ENCODE measurements at places on chromosomes 1 and 21.

- DNase-seq: no peak
Observed at GRCh38 chr1:222627232-222627631, 9.3 kb downstream of the MIA3 start.

DNA sequence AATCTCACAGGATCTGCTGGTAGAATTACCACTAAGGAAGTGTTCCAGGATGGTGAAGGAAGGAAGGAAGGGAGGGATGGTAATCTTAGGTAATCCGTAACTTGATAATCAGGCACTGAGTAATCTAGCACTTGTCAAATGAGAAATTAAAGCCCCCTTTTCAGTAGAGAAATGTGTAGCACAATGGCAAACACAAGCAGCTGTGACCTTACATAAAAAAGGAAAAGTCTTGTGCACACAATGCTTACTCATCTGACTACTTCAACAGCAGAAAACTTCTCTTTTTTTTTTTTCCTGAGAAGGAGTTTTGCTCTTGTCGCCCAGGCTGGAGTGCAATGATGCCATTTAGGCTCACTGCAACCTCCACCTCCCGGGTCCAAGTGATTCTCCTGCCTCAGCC lies 6.1 kb downstream of the NUP210L start:
- DNase-seq: no peak

GRCh38 chr1:94773296-94773809 lies 46.8 kb upstream of the SLC44A3 start:
- DNase-seq: no peak

DNA sequence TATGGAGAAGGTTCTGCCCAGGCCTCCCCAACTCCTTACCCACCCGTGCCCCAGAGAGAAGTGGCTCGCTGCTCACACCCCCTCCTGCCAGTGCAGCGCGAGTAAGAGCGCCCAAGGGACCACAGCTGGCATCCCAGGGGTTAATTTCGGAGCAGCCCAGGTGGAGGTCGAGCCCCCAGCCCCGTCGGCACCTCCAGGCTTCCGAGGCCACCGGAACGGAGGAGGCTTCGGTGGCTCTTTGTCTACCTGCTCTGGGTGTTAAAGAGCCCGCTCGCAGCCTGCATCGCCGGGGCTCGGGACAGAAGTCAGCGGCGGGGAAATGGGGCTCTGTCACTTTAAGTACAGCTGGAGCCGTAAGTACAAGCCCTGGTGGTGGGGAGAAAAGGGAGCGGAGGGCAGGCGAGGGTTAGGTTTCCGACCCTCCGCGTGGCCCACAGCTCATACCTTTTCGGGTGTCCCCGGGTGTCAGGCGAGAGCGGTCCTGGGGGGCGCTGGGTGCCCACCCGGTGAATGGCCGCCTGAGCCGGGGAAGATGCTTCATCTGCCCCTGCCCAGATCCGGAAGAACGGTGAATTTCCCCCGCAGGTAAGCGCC lies 89.4 kb upstream of the IPO9 start:
- DNase-seq: peak; percentile 90

- peak; percentile 66 for DNase-seq
Observed at GRCh38 chr1:197614916-197615692, 160.2 kb downstream of the DENND1B start.

DNA sequence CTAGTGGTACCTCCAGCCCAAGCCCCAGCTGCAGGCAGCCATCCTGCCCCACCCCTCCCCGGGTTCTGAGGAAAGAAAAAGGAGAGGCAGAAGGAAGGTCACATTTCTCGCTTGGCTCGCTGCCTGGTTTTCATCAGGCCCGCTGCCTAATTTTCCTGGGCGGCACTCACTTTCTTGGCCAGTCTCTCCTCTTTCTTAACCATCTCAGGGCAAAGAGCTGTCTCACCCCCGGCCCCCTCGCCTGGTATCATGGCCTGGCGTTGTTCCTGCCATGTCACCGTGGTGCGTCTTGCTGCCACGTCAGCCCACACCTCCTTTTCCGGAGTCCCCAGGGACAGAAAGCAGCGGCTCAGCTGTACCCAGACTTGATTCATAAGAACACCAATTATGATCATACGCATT lies 26.6 kb upstream of the CASZ1 start:
- DNase-seq: no peak

DNA sequence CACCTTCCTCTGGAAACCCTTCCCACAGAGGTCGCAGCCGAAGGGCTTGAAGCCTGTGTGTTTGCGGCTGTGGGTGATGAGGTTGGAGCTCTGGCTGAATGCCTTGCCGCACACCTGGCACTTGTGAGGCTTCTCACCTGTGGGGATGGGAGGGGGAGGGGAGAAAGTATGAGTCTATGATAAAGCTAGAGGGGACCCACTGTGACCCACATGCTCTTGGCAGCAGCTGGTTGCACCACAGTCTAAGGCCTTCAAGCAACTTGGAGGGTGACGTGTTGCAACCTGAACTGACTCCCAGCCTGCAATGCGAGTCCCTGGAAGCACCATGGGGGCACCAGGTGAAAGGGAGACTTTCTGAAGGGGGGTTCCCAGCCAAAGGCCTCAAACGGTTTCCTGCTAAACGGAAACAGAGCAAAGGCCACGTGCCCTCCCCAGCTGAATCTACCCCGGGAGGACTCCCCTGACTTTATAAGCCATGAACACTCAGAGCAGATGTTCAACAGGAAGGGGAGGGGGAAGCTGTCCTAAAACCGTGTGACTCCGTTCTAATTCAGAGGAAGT lies 10.6 kb downstream of the GFI1 start:
- DNase-seq: peak; percentile 37

DNA sequence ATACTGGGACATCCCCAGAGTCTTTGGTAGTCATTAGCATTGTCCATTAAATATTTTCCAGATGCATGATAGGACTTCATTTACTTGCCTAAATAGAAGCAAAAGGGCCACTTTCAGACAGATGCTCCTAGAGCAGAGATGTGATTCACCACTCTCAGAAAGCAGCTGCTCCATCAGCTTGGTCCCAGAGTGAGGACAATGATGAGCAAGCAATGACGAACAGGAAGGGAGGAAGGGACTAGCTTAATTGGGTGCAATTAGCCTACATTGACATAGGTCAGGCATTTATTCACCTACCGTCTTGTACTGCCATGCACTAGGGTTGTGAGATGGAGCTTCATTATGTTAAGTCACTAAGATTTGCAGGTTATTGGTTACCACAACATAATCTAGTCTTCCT lies 85.1 kb upstream of the PLXNA2 start:
- DNase-seq: no peak

DNA sequence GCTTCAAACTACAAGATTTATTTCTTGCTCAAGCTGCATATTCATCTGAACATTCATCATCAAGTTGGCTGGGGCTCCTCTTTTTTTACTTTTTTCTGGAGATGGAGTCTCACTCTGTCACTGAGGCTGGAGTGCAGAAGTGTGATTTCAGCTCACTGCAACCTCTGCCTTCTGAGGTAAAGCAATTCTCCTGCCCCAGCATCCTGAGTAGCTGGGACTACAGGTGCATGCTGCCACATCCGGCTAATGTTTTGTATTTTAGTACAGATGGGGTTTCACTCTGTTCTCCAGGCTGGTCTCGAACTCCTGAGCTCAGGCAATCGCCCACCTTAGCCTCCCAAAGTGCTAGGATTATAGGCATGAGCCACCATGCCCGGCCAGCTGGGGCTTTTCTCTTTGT lies 88.3 kb upstream of the C1orf105 start:
- DNase-seq: no peak

- DNase-seq: no peak
Observed at GRCh38 chr1:235336903-235337302, 8.5 kb downstream of the GGPS1 start.

- no peak for DNase-seq
Observed at GRCh38 chr1:47647327-47647845, 209.5 kb downstream of the FOXD2 start.

DNA sequence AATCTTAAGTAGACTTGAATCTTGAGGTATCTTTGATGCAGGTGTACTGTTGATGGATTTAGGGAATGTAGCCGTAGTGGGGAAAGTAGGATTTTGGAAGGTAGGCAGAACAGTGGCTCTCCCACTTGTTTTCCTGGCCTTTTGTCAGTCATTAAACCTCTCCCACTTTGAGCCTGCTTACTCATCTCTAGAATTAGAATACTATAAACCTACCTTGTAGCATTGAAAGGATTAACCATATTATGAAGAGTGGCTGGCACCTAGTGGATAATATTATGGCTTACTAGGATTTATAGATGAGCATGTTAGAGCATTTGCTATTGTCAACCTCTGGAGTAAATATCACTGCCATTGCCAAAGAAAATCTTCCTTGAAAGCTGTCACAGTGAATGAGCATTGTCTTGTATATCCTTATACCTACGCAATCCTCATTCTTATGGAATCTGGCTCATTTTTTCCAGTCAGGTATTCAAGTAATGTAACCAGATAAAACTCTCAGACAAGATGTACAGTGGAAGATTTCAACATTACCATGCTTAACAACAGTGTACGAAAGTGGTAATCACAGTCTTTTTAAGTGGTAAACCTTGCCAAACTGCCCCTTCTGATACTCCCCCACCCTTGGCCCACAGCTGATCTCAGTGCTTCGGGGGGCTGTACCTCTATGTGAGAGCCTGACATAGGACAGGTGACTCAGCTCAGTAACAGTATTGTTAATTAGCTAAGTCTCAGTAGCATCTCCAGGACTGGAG lies 44.4 kb downstream of the SH3GLB1 start:
- no peak for DNase-seq

DNA sequence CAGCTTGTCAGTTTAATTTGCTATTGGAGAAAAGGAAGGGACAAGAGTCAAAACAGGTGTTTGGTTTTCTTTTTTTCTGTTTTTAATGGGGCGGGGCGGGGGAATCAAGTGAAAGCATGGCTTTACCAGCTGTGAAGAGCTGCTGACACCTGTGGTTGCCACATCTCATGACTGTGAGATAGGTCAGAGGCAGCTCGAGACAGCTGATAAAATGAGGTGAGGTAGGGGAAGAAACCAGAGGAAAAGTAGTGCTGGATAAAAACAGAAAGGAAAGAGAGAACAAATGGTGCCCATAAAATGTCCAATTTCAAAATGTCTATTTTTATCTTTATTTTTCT lies 272.3 kb downstream of the NEGR1 start:
- DNase-seq: peak; percentile 9

DNA sequence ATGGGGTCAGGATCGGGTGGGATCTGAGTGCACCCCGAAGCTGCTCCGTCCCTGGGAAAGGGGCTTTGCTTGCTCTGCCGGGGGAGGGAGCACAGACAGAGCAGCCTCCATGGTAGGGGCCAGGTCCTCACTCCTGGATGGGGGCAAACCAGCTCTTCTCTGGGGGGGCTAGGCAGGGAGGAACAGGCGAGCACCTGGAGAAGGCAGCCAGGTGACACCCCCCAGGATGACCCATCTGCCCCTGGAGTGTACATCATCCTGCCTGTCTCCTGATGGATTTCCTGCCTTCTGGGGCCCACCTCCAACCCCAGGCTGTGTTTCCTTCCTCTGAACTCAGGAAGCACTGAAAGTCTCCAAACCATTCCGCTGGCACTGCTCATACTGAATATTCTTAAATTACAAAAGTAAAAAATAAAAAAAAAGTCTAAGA lies 248.0 kb downstream of the RHOU start:
- no peak for DNase-seq

DNA sequence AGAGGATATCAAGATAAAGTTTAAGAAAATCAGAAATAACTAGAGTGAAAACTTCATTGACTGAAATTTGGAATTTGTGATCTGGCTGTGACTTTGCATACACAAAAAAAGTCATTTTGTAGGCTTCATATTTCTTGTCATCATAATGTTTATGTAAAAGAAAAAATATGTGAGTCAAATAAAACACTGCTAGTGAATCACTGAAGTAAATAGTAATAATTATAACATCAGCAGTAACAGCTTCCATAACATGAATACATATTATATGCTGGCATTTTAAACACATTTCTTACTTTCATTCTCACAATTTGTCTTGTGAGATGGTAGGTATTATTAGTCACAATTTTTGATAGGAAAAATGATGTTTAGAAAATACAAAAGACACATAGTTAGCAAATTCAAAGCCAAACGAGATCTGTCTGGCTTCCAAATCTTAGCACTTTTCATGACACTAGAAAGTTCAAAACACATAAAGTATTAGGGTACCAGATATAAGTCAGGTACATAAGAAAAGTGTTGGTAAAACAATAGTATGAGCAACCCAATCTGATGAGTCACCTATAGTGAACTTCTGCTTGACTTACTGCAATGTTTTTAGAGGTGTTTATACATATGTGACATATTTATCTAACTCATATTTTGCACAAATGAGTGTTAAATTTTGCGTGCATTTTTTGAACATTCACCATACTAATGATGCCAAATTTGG lies 241.0 kb upstream of the SNX7 start:
- DNase-seq: no peak

DNA sequence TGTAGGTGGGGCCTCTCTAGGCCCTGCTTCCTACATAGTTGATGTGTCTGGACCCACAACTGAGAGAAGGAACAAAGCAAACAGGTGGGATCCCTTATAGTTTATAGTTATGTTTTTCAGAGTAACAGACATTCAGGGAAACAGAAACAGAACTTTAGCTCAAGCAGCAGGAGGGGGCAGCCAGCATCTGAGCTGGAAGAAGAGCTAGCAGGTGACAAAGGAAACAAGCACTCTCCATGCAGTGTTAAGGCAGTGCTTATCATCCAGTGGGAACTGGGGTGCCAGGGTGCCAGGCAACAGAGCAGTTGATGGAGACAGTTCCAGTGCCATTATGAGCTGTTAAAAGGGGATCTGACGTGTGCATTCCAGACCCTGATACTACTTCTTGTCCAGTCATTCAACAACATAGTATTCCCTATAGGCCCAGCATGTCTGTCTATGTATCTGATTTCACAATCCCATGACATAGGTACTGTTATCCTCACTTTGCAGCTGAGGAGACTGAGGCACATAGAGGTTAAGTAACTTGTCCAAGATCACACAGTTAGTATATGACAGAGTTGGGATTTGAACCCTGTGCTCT lies 13.5 kb downstream of the HIVEP3 start:
- DNase-seq: no peak

DNA sequence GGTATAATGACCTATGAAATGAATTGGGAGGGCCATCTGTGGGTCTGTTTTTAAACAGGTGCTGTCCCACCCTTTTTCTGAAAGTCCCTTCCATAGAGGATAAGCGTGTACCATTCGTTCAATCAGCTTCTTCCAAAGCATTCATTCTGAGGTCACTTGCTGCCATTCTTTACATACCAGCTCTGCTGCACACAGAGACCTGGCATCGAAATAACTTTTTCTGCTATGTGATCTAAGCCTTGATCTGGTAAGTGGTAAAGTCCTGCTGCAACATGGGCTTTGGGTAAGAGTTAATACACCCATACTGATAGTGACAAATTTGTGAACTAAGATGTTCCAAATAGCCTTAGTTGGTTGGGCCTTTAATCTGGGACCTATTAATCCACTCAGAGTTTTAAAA lies 38.9 kb downstream of the DR1 start:
- DNase-seq: no peak

- no peak for DNase-seq
Observed at GRCh38 chr21:44835647-44835973, 17.7 kb upstream of the SUMO3 start.

GRCh38 chr1:169184812-169185211 lies 78.3 kb downstream of the ATP1B1 start:
- peak; percentile 48 for DNase-seq

DNA sequence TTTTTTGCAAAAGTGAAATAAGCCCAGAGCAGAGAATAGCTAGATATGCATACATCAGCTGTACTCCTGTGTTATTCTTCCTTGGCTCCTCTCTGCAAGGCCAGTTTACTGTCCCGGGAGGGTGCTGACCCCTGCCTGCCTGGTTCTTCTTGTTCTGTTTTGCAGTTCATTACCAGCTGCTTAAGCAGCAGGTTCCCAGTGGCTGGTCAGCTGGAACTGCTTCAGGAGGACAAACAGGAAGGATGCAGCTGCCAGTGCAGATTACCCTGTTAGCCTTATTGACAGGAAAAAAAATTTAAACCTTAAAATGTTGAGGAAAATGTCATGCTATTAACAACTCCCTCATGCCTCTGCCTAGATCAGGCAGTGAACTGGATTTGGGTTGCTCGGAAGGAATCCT lies 16.0 kb upstream of the LRIG2 start:
- peak; percentile 41 for DNase-seq

Measured in GM23338 (cell line).